ENCODE measurements at places on chromosomes 13 and 19.
A peak's percentile ranks its signal among the peaks of the same experiment; 100 is the strongest.

GRCh38 chr13:42272115-42272803 lies at the start of gene AKAP11:
Gene AKAP11 (plus strand): TSS chr13:42272152. CDS start chr13:42286349, 14,197 bp downstream.
- peak; percentile 11 for DNase-seq

DNA sequence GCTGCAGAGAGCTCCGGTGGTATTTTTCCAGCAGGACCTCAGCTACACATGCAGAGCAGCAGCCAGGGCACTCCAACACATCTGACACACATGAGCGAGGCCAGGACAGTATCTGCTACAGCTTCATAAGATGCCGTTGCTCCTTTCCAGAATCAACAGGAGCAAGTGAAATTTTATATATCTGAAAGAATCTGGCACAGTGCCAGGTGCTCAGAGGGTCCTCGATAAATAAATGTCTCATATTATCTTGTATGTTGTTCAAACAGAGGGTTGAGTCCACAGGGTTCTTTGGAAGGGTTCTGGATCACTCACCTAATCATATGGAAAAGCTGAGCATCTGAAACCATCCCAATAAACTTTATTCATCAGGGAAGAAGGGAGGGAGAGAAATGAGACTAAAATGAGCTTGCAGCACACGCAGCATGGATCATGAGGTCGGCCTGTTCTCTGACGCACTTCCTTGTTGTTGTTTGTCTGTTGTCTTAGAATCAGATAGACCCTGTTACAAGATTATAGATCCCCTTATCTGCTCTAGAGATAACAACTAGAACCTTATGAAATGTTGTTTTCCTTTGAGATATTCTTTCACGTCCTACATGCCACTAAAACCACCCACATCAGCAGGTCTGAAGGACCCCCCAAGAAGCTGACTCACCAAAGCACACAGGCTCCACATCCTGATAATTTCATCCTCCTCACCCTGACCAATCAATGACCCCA lies 3.2 kb upstream of the METTL21C start:
- DNase-seq: no peak

DNA sequence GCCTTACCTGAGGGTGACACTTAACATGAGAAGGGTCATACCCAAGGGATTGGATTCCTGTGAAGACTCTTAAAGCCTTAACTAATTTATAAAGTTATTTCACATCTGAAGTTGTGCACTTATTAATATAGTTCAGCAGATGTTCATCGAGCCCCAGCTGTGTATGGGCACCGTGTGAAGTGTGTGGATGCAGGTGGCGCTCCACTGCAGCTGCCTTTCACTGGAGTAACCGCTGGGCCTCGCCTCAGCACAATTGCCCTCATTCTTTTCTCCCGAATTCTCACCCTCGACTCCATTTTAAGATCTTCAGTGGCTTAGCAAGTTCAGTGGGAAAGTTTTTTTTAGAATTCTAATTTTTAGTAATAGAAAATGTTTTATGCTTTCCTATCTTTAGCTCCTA lies 66.2 kb downstream of the DPY19L3 start:
- DNase-seq: no peak

- no peak for DNase-seq
Measured at GRCh38 chr19:14000691-14001375, 5.3 kb downstream of the RFX1 start.

- no peak for DNase-seq
Measured at GRCh38 chr19:17107546-17108452, 32.2 kb downstream of the MYO9B start.

DNA sequence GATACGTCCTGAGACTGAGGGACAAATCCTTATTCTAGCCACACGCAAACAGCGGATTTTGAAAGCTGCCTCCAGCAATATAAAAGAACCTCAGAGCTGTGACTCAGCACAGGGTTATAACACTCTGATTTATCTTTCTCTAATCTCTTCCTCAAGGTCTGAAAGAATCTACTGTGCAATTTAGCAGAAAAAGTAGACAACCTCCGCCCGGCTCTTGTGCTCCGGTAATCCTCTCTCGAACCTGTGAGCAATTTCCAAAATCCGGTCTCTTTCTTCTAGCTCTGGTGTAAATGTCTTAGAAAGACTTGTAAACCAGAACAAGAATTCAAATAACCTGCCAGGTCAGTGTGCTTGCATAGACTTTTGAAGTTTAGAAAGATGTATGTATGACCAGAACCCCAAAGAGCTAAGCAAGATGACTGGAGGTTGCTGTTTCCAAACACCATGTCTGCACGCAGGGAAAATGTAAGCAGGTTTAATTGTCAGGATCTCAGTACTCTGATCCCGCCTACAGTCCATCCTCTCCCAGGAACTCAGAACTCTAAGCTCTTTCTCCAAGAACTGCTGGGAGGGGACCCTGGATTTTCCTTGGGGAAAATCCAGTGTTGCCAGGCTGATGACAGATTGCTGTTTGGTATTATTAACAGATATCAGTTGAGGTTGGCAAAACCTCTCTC lies 338.1 kb downstream of the RFC3 start:
- DNase-seq: no peak

GRCh38 chr19:29793116-29793727 lies 18.6 kb upstream of the CCNE1 start:
- no peak for DNase-seq

GRCh38 chr19:35843676-35844481 lies 8.4 kb downstream of the NPHS1 start:
- no peak for DNase-seq

- no peak for DNase-seq
Measured at GRCh38 chr13:78689011-78689410, 30.1 kb upstream of the OBI1 start.

- peak; percentile 56 for DNase-seq
Measured at GRCh38 chr19:50486823-50487515, 10.3 kb upstream of the GARIN5A start.

- DNase-seq: no peak
Measured at GRCh38 chr13:24165746-24166145, 5.2 kb downstream of the SPATA13 start.

- DNase-seq: no peak
Measured at GRCh38 chr19:31995546-31995945, 349.9 kb upstream of the ZNF507 start.

DNA sequence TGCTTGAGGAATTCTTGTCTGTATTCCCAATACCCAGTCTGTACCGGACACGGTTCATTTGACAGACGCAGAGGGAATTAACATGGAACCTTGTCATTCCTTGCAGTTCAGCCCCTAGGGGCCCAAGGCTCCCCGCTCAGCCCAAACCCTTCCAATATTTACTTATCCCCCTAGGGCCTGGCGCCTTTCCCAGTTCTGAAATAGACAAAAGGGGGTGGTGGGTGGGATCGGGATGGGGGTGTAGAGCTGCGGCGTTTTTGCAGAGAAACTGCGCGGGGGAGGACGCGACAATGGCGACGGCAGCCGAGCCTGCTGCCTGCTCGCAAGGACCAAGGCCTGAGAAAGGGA lies 583 bp downstream of the AKAP8L start:
- no peak for DNase-seq

GRCh38 chr13:30799356-30799824 lies 64.0 kb downstream of the ALOX5AP start:
- DNase-seq: no peak

DNA sequence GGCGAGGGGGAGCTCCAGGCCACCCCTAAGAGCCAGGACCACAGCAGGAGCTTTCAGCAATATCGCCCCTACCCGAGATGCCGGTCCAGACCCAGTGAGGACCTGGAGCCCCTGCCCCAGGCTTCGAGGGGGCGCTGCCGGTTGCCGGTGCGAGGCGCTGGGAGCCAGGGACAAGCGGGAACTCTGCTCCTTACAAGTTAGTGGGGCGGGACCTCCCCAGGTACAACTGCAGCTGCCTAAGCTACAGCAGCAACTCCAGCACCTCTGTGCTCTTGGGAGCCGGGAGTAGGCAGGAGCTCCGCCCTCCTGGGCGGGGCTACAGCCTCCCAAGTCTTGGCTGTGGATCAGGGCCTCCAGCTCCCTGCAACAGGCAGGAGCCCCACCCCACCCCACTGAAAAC lies 15.2 kb upstream of the TSC22D1 start:
- DNase-seq: no peak

DNA sequence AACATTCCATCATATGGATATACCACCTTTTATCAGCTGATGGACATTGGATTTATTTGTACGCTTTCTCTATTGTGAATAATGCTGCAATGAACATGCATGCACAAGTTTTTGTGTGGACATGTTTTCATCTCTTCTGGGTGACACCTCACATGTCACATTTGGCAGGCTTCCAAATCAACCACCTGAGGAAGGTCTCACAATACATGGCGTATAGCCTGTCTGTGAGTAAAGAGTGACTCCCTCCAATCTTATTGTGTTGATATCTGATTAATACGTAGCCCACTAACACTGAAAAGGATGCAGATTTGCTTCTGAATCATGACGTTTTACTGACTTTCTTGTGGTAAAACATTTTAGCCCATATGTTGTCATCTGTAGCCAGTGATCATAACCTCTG lies 61.1 kb downstream of the SLC15A1 start:
- no peak for DNase-seq

GRCh38 chr19:43784981-43785808 lies 4.4 kb upstream of the KCNN4 start:
- DNase-seq: no peak

DNA sequence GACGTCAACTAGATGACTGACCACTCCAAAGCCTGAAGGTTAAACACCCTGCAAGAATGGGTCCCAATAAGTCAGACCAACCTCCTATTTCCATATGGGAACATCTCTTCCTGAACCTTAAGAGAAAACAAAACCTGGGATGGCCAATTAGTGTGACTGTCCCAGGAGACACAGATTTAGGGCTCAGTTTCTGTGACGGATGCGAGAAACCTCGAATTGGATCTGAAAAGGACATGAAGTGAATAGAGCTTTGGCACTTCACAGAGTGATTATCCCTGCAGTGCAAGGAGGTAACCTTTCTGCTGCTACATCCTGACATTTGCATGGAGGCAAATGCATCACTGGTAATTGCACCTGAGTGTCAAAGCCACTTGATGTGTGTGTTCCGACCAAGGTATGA lies 442.2 kb upstream of the KLF12 start:
- no peak for DNase-seq

GRCh38 chr13:99686944-99687411 lies 185.7 kb downstream of the TM9SF2 start:
- no peak for DNase-seq

DNA sequence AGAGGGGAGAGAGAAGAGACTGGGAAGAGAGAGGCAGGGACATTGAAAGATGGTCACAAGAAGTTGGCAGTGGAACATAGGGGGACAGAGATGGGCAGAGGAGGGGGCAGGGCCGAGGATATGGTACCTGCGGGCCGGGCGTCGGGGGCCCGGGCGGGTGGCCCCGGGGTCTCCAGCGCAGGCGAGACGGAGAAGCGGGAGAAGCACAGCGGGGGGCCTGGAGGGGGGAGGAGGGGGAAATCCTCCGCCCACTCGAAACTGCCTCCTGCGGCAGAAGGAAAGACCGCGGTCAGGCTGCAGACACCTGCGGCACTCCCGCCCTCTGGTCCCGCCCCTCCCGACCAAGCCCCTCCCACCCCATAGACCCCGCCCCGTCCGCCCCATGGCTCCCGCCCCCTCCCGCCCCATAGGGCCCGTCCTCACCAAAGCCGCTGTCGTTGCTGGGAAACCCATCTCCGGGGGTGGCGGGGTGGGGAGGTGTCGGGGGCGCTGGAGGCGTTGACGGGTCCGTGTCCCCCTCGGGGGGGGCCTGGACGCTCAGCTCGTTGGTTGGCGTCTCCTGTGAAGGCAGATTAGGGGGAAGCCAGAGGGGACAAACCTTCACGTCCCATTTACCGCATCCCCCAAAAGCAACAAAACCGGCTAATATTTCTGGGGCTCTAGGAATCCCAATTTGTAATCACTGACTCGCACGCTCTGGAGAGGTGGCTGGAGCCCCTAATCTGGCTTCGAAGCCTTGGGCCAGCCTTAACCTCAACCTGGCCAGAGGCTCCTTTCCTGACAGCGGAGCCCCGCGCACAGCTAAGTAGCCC lies 20.4 kb downstream of the LMTK3 start:
- peak; percentile 33 for DNase-seq

GRCh38 chr13:60351326-60351725 lies 45.7 kb upstream of the TDRD3 start:
- DNase-seq: no peak

DNA sequence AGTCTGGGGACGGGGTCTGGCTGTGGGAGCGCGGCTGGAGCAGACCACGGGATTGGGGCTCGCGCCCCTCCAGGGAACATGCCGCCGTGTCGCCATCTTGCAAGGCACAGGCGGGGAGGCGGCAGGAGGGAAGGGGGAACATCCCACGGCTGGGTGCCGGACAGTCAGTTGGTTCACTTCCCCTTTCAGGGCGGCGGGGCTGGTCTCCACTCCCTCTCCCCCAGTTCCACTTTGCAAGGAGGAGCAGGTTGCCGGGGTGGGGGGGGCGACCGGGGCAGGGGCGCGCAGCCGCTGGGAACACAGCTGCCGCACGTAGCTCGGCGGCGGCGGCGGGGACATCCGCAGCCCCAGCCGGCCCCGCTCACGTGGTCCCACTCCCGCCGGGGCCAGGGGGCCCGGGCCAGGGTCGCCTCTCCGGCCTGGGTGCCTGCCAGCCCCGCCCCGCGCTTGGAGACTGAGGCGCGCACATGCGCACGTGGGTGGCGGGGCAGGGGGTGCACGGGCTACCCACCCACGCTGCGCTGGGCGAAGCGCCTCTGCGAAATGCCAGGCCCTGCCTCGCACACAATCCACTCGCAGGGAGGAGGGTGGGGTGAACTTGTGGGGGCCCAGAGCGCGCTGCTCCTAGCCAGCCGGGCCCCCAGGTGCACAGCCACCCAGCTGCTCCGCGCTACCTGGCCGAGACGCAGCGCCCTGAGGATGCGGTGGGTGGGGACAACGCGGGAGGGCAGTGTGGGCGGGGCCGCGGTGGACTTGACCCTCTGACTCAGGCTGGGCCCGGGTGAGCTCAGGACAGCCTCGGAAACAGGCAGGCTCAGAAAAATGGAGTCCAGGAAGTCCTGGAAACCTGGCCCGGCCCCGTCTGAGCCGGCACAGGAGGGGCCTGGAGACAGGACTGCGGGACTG lies 6.4 kb downstream of the KLF16 start:
- DNase-seq: no peak

DNA sequence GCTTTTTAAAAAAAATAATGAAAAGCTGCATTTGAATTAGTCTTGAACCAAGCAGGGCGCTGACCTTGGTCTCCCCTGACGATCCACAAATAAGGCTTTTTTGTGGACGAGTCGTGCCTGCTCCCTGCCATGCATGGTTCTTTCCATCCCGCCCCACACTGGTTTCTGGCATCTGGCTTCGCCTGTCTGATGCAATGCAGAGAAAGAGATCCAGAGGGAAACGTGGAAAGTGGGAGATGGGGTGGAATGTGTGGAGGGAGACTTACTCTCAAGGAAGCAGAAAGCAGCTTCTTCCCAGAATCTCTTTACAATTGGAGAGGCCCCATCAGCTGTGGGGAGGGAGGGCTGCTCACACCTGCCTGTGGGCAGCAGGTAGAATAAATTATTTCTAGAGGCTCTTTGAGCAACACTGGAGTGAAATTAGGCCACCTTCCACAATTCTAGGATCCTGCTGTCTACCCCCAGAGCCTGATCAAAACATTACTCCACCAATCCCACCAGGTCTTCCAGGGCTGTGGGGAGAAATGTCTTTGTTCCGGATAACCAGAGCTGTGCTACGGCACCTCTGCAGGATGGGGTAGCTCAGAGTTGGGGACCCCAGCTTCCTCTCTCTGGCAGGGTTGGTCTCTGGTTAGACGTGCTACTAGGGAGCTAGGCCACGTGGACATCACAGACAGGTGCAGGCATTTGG lies 183.5 kb downstream of the UQCRFS1 start:
- DNase-seq: no peak

GRCh38 chr19:51473009-51473707 lies 5.2 kb upstream of the CEACAM18 start:
- DNase-seq: peak; percentile 72

- DNase-seq: no peak
Measured at GRCh38 chr13:77776704-77777103, 79.2 kb downstream of the SLAIN1 start.

- no peak for DNase-seq
Measured at GRCh38 chr19:13022111-13022858, 27.0 kb downstream of the NFIX start.
